ENCODE measurements at places on chromosomes 3 and 15. TPM values are rescaled to one million over a fixed set of nuclear protein-coding genes. Genes with fewer than 3 reads are reported as not detected.

DNA sequence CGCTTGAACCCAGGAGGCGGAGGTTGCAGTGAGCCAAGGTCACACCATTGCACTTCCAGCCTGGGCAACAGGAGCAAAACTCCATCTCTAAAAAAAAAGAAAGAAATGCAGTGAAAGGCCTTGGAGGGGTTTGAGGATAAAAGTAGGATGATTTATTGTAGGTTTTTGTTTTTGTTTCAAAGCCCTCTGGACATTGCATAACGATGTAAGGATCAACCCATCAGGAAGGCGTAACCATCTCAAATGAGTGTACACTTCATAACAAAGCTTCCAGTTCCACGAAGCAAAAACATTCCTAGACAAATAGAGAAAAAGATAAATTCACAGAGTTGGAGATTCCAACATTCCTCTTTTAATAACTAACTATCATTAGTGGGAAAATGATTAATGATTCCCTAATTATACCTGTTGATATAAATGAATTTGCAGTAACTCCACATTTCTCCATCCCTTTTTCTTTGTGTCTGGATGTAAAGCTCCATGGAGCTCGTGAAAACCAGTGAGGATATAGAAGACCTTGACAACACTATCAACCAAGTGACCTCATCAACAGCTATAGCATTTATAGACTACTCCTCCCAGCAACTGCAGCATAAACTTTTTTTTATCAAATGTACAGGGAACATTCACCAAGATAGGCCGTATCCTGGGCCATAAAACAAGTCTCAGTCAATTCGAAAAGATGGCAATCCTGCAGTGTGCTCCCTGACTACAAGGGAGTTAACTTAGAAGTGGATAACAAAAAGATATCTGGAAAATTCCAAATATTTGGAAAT, 48.7 kb upstream of the PPP4R2 start:
- no peak for DNase-seq

DNA sequence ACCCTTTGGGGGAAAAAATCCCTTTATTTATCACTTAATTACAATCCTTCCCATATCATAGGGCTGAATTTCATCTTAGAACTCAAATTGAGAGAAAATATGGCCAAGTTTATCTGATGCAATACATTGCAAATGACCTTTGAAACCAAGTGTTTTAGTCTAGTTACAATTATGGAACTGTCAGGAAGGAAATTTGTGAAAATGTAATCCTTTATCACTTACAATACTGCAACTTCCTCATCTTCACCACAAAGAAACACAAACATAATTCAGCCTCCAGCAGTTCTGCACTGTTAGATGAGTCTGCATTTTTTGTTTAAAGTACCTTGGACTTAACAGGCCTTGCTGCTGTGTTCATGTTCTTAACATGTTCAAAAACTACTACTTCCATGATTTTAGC, 4.6 kb downstream of the CCPG1 start:
- no peak for DNase-seq

DNA sequence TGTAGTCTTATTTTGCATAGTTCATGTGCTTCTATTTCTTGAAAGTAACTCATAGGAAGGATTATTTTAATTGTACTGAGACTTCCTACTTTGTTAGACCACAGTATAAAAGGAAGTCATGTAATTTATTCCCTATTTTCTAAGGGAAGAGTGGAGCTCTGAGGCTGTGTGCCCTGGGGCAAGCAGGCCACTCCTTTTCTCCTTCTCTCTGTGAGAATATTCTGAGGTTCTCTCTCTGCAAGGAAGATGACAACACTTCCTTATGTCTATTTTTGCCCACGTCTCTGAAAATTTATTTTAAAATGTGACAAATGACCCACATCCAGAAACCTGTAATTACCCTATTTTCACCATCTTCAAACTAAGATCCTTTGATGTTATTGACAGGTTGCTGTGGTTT, 11.0 kb downstream of the KCTD6 start:
- DNase-seq = no peak

DNA sequence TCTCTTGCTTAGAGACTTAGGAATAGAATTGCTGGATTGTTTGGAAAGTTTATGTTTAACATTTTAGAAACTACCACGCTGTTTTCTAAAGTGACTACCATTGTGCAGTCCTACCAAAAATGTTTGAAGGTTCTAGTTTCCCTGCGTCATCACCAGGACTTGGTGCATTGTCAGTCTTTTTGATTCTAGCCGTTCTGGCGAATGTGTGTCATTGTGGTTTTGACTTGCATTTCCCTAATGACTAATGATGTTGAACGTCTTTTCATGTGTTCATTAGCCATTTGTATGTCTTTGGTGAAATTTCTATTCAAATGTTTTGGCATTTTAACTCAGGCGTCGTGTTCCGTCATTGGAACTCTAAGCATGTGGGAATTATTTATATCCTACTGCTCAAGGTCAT, 58.0 kb downstream of the CHD2 start:
- no peak for DNase-seq

- DNase-seq = no peak
These were observed 38.3 kb downstream of the LRRFIP2 start for GRCh38 chr3:37136067-37136466.

- peak; percentile 21 for DNase-seq
These were observed 329.4 kb downstream of the TBC1D5 start for GRCh38 chr3:17412950-17413530.

DNA sequence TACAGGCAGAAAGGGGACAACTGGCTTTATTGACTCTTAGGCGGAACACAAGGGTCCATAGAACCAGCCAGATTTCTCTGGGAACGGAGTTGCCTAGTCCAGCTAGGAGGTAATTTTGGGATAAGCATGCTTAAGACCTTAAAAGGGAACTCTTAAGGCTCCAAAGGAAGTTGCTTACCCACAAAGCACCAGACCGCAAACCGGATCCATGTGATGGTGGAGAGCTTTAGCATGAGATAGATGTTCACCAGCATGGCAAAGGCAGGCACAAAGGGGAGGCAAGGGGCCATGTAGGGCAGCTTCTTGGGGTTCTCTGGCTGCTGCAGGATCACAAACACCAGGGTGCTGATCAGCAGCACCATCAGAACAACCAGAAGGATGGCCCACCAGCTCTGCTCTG, 61.4 kb downstream of the CLDN11 start:
- DNase-seq = no peak

GRCh38 chr15:86526938-86527690, 447.4 kb downstream of the AGBL1 start:
- DNase-seq = no peak

- DNase-seq = no peak
These were observed 108.3 kb downstream of the OCA2 start for GRCh38 chr15:27990521-27991515.

- peak; percentile 32 for DNase-seq
These were observed 37.4 kb downstream of the WWTR1 start for GRCh38 chr3:149620291-149621020.

GRCh38 chr3:162367429-162368260, 871.0 kb downstream of the OTOL1 start:
- DNase-seq = peak; percentile 58

TMEM207 gene
- polyA plus RNA-seq = not detected

FSD2 gene
- not detected for polyA plus RNA-seq

ERC2 gene
- polyA plus RNA-seq = 0.06 TPM

MKRN2OS gene
- polyA plus RNA-seq = not detected

ATP10A gene
- polyA plus RNA-seq = 3.9 TPM

GOLGA8H gene
- 0.04 TPM for polyA plus RNA-seq

SLC28A2 gene
- not detected for polyA plus RNA-seq

SLCO2A1 gene
- 1.7 TPM for polyA plus RNA-seq

TM4SF4 gene
- 0.29 TPM for polyA plus RNA-seq

All from AG04450 (cell line).